ENCODE measurements at places on chromosomes 6 and 20. TPM values are rescaled to one million over a fixed set of nuclear protein-coding genes. Genes with fewer than 3 reads are reported as not detected.

DNA sequence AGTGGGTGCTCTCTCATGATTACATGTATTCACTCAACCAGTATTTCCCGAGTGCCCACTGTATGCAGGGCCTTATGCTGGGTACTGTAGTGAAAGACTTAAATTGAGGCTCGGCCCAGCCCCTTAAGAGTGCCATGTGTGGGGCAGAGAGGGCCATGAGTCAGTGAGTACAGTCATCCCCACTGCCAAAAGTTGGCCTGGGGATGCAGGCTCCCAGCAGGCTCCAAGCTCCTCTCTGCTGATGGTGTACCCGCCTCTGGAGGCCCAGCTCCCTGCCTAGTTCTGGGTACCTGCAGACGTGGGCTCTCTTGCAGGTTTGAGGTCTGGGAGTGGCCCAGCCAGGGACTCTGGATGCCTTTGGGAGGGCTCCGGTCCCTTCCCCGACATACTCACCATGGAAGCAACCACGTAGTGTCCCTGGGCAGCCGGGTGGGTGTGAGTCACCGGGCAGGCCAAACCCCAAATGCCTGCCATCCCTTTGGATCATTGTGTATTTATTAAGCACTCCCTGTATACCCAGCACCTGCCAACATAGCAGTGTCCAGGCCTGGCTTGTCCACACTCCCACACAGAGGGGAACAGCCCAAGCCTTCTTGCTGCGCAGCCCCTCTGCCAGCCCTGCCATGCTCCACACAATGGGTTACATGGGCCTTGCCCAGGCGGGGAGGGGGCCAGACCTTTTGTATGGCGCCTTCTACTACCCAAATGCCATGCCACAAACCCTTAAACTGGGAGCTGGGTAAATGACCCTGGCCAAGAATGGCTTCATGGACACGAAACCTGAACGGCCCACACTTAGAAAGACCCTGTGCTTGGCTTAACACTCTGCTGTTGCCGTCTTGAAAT, 153.6 kb downstream of the VEGFA start:
- no peaks in the 10 kb centered on the region for H3K36me3 ChIP-seq
- no peak overlapping the region for H3K27ac ChIP-seq
- no peaks in the 10 kb centered on the region for H3K4me1 ChIP-seq
- H3K4me3 ChIP-seq: no peak overlapping the region
- no peak for DNase-seq

GRCh38 chr6:152896923-152897322, 85.9 kb downstream of the FBXO5 start:
- DNase-seq: no peak
- no peak overlapping the region for H3K4me3 ChIP-seq
- H3K27ac ChIP-seq: no peak overlapping the region
- no peaks in the 10 kb centered on the region for H3K4me1 ChIP-seq
- no peaks in the 10 kb centered on the region for H3K36me3 ChIP-seq
- no peaks in the 10 kb centered on the region for H3K27me3 ChIP-seq

HDGFL1 gene
- not detected for polyA plus RNA-seq

HRH3 gene
- polyA plus RNA-seq: 0.06 TPM

DNA sequence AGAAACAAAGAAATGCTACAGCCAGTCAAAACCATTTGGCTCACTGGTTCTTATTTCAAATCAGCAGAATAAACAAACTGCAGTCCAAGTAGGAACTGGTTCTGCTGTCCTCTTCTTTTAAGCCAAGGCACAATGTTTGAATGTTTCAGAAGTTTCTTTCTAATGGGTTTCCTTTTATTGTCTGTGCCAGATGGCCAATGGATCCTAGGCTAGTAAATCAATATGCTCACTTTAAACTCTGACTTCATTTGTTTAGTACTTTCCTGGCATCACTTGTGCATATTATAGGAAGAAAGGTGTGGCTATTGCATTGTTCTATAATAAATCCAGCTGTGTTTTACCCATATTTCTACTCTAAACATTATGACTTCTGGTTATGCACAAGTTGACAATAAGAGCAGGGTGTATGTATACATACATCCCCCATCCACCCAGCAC, 99.7 kb upstream of the PLCB4 start:
- peak; percentile 44 for DNase-seq
- no peaks in the 10 kb centered on the region for H3K36me3 ChIP-seq
- H3K27me3 ChIP-seq: no peaks in the 10 kb centered on the region
- no peak overlapping the region for H3K27ac ChIP-seq

GSTA2 gene
- polyA plus RNA-seq: 232 TPM

Data from small intestine (tissue), 16 donors.